ENCODE measurements at places on chromosomes 2 and 18.

DNA sequence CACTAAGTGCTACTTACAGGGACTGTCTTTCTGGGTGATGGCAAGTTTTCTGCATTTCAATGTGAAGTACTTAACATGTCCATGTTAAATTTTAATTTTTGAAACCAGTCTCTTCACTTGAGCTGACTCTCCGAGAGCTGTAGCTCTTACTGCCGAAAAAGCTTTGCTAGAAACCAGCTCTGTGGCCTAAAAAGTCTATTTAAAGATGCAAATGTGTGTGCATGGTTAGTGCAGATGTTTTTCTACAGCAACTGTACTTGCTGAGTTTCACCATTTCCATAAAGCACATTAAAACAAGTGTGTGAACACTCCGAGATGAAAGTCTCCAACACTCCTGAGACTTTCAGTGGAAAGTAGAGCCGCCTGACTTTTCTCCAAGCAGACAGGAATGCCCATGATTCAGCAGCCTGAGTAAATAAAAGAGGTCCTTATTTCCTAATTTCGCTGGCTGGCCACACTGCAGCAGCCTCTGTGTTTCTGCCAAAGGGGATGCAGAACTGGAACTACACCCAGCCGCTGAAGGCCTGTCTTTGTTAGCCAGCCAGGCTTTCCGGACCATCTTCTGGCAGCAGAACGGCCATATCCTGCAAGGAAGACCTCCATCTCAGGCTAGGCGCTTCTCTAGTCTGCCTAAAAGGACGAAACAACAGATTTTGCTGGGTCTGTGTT lies 121.2 kb downstream of the ZNF521 start:
- DNase-seq: no peak

- peak; percentile 52 for DNase-seq
Observed at GRCh38 chr2:393711-394696, 106.1 kb upstream of the ALKAL2 start.

GRCh38 chr2:237691029-237691907 lies 63.9 kb downstream of the LRRFIP1 start:
- no peak for DNase-seq

DNA sequence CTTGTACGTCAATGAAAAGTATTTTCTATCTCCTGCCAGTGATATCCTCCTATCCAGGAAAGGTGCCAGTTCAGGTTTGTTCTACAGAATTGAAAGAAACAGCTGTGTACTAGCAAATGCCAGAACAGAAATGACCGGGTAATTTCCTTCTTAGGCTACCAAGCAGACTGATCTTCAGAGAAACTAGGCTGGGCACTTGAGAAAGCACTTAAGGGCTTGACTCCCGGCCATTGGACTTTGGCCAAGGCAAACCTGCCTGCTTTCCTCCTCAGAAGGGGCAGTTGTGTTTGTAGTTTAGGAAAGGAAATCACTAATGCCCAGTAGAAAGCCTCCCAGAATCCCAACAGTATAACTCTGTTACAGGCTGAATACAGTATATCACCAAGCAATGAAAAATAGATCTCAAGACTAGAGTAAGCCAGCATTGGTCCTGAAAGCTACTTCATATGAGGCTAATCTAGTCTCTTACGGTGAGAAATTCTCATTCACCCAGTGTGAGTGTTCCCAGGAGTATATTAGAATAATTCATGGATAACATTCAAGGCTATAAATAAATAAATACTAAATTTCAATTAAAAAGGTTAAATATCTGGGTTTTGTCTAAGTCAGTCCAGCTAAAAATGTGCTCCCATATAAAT lies 43.0 kb upstream of the COL5A2 start:
- DNase-seq: no peak

- no peak for DNase-seq
Observed at GRCh38 chr2:120761911-120762310, 26.2 kb downstream of the GLI2 start.

GRCh38 chr2:171703574-171704347 lies 16.5 kb downstream of the DYNC1I2 start:
- no peak for DNase-seq

GRCh38 chr18:68478246-68478645 lies 236.7 kb downstream of the TMX3 start:
- no peak for DNase-seq

DNA sequence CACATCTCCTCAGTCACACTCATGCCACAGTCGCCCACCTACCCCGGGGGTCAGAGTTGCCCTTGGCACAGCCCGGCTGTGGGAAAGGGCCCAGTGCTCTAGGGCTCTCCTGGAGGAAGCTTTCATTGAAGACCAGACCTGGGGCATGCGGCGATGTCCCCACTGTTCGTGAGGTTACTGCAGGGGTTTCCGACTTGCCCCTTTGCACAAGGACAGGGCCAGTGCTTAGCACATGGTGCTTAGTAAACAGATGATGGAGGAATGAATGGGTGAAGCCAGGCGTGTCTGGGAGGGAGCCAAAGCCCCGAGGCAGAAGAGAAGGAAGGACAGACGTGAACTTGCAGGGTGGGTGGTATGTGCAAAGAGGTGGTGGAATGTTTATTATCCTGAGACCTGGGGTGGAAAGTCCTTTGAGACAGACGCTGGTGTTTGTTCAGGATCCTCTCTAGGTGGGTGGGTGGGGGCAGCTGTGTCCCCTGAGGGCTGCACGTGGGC lies 205.9 kb upstream of the ARL4C start:
- DNase-seq: no peak

- DNase-seq: no peak
Observed at GRCh38 chr2:21754164-21754788, 630.5 kb downstream of the TDRD15 start.

- no peak for DNase-seq
Observed at GRCh38 chr2:190179754-190180312, 117.3 kb upstream of the MSTN start.

- DNase-seq: no peak
Observed at GRCh38 chr18:10045296-10045891, 131.6 kb downstream of the VAPA start.

DNA sequence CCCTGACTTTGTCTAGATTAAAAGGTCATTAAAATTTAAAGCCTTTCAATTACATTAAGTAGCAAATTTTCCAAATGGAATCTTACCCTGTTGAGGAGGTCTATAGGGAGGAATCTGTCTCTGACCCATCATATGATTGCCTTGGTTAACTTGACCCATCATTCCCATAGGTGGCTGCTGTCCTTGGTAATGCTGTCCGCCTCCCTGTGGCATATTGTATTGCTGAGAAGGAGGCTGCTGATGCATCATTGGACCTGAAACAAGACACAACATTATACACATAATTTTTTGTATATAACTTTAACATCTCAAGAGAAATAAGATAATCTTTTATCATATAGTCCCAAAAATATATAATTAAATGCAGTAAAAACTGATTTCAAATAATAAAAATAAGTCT lies 51.2 kb downstream of the SS18 start:
- no peak for DNase-seq

- DNase-seq: no peak
Observed at GRCh38 chr2:117996525-117996924, 17.3 kb downstream of the CCDC93 start.

DNA sequence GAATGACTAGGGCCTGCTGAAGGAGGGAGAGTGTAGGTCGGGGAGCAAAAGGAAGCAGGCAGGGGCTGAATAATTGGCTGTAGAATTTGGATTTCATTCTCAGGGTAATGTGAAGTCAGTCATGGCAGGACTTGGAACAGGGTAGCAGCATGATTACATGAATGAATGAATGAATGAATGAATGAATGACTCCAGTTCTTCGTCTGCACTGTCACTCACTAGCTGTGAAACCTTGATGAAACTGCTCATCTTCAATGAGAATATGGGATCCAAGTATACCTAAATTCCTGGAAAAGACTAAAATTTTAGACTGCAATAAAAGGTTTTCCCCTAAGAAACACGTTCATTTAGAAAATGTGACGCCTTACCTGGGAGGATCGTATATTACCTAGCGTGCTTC lies 3.0 kb upstream of the RND3 start:
- no peak for DNase-seq

- no peak for DNase-seq
Observed at GRCh38 chr2:181371195-181371594, 86.0 kb upstream of the ITGA4 start.

Data from stimulated activated CD8-positive, alpha-beta memory T cell treated with anti-CD3 and anti-CD28 coated beads, Interleukin-7, amount 100 ng/mL, for 4 hours (primary cell).